Kidney epithelial cell (primary cell): ENCODE measurements at places on chromosomes 1 and 21.

DNA sequence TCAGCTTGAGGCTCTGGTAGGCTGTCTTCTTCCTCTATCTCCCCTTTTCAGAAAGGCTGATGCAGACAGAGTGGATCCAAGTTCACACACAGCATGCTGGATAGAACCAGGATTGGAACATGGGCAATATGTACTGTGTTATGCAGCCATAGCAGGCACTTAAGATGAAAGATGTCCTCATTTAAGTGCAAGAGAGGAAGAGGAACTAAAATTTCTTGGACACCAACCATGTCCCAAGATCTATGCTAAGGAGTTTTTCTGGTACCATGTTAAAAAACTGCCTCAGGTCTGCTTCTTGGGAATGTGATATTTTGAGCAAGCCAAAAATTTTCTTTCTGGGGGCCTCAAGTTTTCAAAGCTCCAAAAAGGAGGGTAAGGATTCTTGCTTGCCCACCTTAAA, 1.2 kb downstream of the SDHB start:
- no peak for DNase-seq

DNA sequence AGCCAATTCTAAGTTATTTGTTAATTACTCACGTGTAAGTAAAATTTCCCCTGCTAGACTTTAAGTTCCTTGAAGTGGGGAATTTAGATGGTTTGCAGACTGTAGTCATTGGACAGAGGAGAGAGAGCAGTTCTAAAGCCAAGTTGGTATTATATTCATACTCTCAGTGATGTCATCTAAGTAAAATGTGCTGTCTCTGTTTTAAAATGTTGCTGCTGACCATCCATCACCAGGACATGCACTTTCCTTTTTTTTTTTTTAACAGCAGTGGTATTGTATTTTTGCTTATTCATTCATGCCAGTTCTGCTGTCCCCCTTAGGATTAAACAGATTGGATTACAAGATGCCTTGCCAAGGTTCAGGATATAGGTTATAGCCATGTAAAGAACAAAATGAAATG, 2.3 kb downstream of the TTLL7 start:
- no peak for DNase-seq

DNA sequence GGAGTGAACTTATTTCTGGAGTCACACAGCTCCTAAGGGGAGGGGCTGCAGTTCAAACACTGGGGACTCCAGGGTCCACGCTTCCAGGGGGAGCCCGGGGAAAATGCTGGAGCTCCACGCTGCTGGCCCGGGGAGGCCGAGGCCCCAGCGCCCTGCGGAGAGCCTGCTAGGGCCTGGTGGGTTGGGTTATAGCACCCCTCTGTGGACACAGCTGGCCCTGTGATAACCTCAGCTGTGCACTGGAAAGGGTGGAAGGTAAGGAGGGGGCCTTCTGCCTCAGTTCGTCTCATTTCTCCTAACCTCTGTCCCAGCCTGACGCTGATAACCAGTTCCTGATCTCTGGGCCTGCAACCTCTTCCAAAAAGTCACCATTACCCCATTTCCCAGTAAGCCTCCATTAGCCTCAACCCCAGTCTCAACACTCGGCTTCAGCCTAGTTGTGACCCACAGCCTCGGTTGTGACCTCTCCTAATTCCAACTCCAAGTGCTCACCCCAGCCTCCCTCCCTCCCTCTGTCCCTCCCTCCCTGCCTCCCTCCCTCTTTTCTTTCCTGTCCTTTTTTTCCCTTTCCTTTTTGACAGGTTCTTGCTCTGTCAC, 7.1 kb downstream of the NBL1 start:
- no peak for DNase-seq

GRCh38 chr1:48572646-48573258, 100.7 kb upstream of the SPATA6 start:
- peak; percentile 10 for DNase-seq

GRCh38 chr1:225191199-225191753, 236.6 kb downstream of the LBR start:
- DNase-seq, result no peak

GRCh38 chr1:202586018-202586821, 124.0 kb downstream of the SYT2 start:
- no peak for DNase-seq

DNA sequence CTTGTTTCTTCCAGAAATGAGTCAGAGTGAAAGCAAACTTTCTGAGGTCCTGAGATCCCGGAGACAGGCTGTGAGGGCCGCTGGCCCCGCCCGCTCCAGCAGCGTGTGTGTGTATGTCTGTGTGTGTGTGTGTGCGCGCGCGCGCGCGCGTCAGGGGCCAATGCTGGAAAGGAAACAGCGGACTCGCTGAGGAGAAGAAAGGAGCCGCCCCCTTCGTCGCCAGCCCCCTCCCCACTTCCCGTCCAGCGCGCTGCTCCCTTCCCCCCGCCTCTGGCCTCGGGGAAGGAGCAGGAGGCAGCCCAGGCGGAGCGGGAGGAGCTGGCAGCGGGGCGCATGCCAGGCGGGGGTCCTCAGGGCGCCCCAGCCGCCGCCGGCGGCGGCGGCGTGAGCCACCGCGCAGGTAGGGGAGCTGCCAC, at the start of gene DISC1:
Gene DISC1 (plus strand): TSS at position 256 of the 416 bp plus-strand sequence. CDS start 78 bp downstream, at position 334.
- peak; percentile 65 for DNase-seq

DNA sequence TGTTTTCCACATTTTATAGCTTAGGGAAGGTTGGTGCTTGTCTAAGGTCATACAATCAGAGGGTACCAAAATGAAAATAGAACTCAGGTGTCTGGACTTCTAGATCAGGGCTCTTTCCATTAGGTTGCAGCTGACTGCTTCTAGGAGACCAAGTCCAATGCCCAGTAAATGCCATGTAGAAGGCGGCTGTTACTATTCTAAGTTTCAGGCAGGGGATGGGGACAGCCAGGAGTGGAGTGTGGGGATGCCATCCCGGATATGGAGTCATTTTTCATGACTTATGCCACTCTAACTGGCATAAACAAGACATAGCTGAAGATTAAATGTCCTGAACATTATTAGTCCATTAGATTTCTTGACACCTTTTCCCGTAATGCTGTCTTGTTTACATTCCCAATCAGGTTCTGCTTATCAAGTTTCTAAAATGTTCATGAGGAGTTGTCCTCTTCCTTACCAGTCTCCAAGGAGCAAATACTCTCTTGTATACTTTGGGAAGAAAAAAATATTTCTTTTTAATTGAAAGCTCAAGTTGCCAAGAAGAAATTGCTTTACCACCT, 31.5 kb downstream of the XCL1 start:
- no peak for DNase-seq

DNA sequence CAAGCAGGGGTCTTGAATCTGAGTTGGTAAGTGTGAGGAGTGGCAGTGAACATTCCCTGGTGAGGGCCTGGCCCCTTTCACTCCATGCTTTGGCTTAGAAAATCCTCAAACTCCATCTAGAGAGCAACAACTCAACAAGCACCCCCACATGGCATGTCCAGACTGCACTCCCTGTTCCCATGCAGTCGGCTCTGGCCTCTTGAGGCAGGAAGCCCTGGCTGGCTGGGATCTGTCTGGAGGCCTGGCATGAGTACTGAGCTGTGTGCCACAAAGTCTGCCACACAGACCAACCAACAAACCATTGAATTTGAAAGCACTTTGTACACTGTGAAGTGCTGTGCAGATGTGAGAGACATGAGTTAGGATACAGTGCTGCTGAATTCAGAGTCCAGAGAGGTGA, 25.2 kb downstream of the COA7 start:
- DNase-seq, result no peak

DNA sequence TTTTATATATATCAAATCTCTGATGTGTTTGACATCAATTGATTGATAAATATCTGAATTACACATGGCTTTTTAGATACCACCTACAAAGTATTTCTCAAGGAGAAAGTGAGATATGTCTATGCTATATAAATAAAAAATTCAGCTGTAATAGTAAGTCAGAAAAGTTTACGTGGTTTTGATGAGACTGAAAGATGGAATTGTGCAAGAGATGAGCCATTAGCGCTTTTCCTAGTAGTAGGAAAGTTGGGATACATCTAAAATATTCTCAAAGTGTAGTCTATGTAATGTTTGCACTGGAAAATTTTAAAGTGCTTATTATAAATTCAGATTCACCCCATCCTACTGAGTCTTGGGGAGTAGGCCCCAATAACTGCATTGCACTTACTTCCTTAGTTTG, 49.1 kb downstream of the SGIP1 start:
- DNase-seq, result no peak

- DNase-seq, result no peak
Measured at GRCh38 chr1:234143681-234144080, 229.6 kb upstream of the COA6 start.

DNA sequence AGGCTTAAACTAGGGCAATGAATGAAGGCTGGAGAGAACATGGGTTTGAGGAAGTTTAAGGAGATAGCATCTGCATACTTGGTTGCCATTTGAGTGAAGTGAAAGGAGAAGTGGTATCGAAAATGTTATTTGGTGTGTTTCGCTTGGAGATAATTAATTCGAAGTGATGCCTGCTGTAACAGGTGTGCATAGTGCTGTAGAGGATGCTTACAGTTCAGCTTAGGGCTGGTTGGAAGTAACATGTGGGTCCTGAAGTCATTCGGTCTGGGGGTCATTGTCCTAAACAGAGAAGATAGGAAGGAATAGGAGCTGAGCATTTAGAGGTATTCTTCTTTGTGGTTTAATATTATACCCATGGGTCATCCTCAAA, 301 bp upstream of the NUDT17 start:
- DNase-seq, result no peak

DNA sequence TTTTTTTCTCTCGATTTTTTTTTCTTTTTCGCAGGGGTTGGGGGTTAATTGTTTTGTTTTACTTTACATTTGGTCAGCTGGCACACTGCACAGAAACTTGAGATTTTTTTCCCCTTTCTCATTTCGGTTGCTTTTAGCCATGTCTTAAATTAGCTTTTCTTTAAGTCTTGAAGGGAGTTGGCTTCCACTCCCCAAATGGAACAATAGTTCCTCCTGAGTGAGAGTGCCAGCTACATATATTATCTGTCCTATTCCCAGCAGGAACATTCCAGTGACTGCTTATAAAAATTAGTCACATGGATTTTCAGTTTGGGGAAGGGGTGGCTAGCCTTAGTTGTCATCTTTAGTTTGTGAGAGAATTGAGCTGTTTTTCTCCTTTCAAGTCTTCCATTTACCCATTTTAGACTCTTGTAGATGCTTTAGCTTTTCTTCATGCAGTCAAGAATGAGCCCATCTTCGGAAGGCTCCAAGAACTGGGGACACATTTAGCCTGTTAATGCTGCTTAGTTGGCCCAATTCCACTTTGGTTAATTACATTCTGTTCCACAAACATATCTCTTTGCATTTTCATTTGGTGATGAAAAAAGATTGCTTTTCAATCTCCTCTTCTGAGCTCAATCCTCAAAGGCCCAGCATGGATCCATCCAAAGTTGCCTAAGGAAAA, 510.1 kb upstream of the CXADR start:
- no peak for DNase-seq

DNA sequence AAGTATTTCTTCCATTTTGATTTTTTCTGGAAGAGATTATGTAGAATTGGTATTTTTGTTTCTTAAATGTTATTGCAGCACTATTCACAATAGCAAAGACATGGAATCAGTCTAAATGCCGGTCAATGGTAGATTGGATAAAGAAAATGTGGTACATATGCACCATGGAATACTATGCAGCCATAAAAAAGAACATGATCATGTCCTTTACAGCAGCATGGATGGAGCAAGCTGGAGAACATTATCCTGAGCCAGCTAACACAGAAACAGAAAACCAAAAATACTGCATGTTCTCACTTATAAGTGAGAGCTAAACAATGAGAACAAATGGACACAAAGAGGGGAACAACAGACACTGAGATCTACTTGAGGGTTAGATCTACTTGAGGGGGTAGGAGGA, 5.4 kb downstream of the FGGY start:
- DNase-seq, result no peak

GRCh38 chr1:80225510-80225909, 1219.0 kb upstream of the ADGRL4 start:
- DNase-seq, result no peak

GRCh38 chr1:172602706-172603105, 56.2 kb upstream of the FASLG start:
- DNase-seq, result no peak

GRCh38 chr1:25428475-25429166, 2.1 kb upstream of the MACO1 start:
- DNase-seq, result no peak

DNA sequence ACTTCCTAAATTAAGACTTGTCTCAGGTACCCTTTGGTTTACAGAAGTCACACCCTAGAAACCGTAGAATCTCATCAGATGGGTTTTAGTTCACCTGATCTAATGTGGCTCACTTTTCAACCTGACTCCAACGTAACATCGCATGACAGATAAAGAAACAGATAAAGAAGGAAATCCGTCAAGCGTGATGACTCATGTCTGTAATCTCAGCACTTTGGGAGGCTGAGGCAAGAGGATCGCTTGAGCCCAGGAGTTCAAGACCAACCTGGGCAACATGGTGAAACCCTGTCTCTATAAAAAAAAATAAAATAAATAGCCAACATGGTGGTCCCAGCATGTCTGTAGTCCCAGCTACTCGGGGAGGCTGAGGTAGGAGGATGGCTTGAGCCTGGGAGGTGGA, 97.3 kb downstream of the SPSB1 start:
- DNase-seq, result no peak

DNA sequence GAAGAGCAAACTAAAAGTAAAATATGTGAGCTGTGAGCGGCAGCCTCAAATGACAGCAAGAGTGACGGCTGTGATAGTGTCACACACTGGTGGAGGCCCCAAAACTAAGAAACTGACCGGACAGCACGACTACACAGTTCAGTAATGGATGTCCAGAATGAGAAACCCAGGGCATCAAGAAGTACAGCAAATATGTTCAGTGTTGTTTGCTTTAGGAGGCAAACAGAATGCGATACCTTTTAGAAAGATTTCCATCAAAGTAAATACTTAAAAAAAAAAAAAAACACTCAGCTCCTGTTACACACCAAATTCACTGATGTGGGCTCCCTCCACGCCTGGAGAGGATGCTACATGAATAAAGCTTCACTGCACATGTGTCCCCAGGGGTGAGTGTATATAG, 1.1 kb upstream of the PKP1 start:
- DNase-seq, result no peak

GRCh38 chr1:170510163-170510562, 21.8 kb upstream of the GORAB start:
- DNase-seq, result no peak

GRCh38 chr1:190439447-190439846, 38.2 kb downstream of the BRINP3 start:
- no peak for DNase-seq

DNA sequence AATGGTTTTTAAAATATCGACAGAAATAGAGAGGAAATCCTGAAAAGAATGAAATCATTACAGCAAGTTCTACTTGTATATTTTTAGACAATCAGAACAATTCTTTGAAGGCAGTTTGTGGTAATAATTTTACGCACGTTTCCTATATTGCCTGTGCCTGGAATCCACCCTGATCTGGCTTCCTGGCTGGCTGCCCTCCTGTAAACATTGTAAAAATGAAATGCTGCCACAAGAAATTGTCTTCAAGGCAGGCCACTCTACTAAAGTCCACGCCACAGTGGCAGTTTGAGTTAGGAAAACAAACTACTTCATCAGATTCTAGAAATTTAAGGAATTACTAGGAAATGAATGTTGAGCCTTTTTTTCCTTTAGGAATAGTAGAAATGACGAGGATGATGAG, 454.5 kb upstream of the NR5A2 start:
- no peak for DNase-seq
